Activated naive CD8-positive, alpha-beta T cell treated with anti-CD3 and anti-CD28 coated beads, Interleukin-2, amount 10 ng/mL, durations not matched to agents 7 days and 5 days (primary cell): ENCODE measurements at places on chromosomes 3 and 15. TPM values are rescaled to one million over a fixed set of nuclear protein-coding genes. Genes with fewer than 3 reads are reported as not detected.

DNA sequence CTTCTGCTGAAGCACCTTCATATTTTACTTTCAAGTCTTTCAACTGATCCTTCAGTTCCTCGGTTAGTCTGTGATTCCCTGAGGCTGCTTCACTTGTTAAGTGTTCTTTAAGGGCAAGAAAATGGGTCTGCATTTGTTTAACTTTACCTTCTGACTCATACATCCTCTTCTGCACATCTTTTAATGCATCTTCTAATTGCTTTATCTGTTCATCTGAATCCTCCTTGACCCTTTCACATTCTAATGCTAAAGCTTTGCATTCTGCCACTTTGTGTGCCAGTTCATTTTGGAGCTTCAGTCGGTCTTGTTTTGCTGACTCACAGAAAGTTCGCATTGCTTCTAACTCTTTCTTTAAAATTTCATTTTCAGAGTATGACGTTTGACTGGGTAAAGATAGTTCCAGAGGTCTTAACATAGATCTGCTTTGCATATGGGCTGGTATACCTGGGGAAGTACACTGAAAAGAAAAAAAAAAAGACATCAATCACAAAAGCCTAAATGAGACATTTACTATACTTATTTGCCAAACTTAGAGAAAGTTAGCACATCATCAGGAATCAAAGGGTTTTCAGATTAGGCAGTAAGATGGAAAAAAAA lies 94.3 kb downstream of the UACA start:
- DNase-seq: no peak

GRCh38 chr3:147356909-147357900 lies 49.1 kb downstream of the ZIC4 start:
- no peak for DNase-seq

- DNase-seq: no peak
These were observed 19.5 kb upstream of the ATP2B2 start for GRCh38 chr3:10524799-10525301.

DNA sequence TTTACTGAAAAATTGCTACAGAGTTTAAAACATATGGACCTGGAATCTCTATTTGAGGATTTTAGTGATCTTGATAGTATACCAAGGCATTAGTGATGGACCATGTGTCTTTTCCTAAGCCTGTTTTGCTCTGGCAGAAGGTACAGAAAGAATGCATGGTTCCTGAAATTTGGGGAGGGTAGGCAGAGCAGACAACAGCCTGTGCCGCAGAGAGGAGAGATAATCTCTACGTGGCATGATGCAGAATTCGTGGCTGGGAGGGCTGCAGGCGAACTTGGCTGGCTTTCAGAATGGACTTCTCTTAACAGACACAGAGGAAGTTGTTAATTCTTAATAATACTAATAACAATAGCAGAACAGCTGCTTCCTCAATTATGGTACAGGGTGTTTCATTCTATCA lies 137.5 kb upstream of the FOXB1 start:
- no peak for DNase-seq

Gene LTF
- total RNA-seq: not detected
